ENCODE measurements at places on chromosomes 5 and 9. TPM values are rescaled to one million over a fixed set of nuclear protein-coding genes. Genes with fewer than 3 reads are reported as not detected.

EQTN gene
- not detected for polyA plus RNA-seq

ST8SIA4 gene
- 19.9 TPM for polyA plus RNA-seq

TAF11L4 gene
- polyA plus RNA-seq, result not detected

SOHLH1 gene
- not detected for polyA plus RNA-seq

OBP2B gene
- polyA plus RNA-seq, result not detected

WDR31 gene
- polyA plus RNA-seq, result not detected

SV2C gene
- not detected for polyA plus RNA-seq

MYMK gene
- polyA plus RNA-seq, result not detected

FIBCD1 gene
- not detected for polyA plus RNA-seq

SPOCK1 gene
- not detected for polyA plus RNA-seq

HSPB3 gene
- polyA plus RNA-seq, result not detected

C1QTNF2 gene
- not detected for polyA plus RNA-seq

GRM6 gene
- not detected for polyA plus RNA-seq

PCDHB7 gene
- polyA plus RNA-seq, result not detected

INSL4 gene
- not detected for polyA plus RNA-seq

ZBED3 gene
- 2.2 TPM for polyA plus RNA-seq

STPG3 gene
- polyA plus RNA-seq, result not detected

TMEM252 gene
- polyA plus RNA-seq, result not detected

ZDHHC11 gene
- not detected for polyA plus RNA-seq

NUP214 gene
- polyA plus RNA-seq, result 20.1 TPM

LIFR gene
- not detected for polyA plus RNA-seq

NUTM2G gene
- polyA plus RNA-seq, result not detected

DMRTA1 gene
- polyA plus RNA-seq, result not detected

GMCL2 gene
- polyA plus RNA-seq, result not detected

IFNE gene
- not detected for polyA plus RNA-seq

All from immature natural killer cell (primary cell).